Activated T-helper 17 cell treated with anti-CD3 and anti-CD28 coated beads, Interleukin-2, amount 50 U/mL, for 72 hours (primary cell): ENCODE measurements at places on chromosomes 2 and 18. TPM values are rescaled to one million over a fixed set of nuclear protein-coding genes. Genes with fewer than 3 reads are reported as not detected.

Gene CTAGE1
- not detected for total RNA-seq

GRCh38 chr2:28688818-28689217, 62.8 kb upstream of the PPP1CB start:
- no peak for ATAC-seq

DNA sequence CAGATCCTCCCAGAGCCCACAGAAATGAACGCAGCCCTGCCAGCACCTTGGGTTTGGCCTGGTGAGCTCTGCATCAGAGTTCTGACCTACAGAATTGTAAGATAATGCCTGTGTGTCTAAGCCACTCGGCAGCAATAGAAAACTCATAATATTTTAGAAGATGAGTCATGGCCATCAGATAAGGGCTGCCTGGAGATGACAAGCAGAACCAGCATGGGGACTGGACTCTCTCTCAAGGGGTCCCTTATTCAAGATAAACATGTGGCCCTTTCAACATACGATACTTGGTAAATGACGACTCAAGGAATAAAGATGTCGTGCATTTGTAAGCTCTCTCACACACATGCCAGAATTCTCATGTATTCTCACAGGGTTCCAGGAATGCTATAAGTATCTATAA, 8.5 kb upstream of the AGAP1 start:
- no peak for ATAC-seq

DNA sequence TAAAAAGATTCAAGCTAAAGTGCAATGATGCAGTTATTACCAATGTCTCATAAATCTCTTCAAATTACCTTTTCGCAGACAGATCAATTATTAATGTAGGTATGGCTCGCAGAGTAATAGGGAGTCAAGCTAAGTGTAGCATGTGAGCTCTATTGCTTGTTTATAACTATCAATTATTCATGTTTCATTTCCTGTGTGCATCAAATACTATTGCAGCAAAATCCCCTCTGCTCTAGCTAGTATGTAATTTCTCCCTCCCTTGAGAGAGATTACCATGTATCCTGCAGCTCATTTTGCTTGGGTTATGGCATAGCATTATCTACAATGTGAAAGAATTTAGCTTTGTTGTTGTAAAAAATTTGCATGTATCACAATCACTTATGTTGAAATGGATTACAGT, 65.6 kb upstream of the SCN1A start:
- ATAC-seq = no peak

- peak; percentile 69 for ATAC-seq
These were observed 69.8 kb upstream of the TANK start for GRCh38 chr2:161090411-161090810.

GRCh38 chr18:29160170-29160569, 983.2 kb upstream of the CDH2 start:
- no peak for ATAC-seq

DNA sequence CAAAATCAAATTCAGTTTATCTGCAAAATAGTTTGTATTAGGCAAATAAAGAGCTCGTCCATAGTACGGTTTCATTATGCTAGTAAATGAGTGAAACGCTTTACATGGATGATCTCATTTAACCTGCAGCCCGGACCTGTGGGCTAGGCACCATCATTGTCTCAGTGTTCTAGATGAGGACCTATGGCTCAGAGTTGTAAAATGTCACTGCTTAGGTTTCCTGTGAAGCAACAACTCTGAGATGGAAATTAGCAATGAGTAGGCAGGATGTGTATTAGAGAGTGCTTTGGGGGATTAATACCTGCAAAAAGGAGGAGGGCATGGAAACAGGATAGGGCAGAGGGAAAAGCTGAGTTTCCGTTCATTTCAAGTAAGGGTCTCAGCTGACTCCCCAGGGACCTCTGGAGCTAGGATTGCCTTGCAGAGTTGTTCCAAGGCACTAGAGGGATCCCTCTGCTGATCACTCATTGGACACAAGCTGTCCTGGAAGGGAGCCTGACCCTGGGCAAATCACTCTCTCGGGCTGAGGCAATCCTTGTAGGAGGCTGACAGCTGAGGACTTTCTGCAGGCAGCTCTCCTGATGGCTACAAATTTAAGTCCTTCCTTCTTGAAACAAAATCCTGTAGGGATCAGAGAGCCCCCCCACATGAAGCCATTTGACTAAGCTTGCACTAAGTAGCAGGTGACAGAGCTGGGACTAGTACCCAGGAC, 58.8 kb upstream of the SIX2 start:
- ATAC-seq = no peak

Gene DYNAP
- total RNA-seq = not detected

GRCh38 chr2:95300450-95300849, 3.3 kb downstream of the KCNIP3 start:
- ATAC-seq = no peak

Gene OXER1
- total RNA-seq = 0.13 TPM

DNA sequence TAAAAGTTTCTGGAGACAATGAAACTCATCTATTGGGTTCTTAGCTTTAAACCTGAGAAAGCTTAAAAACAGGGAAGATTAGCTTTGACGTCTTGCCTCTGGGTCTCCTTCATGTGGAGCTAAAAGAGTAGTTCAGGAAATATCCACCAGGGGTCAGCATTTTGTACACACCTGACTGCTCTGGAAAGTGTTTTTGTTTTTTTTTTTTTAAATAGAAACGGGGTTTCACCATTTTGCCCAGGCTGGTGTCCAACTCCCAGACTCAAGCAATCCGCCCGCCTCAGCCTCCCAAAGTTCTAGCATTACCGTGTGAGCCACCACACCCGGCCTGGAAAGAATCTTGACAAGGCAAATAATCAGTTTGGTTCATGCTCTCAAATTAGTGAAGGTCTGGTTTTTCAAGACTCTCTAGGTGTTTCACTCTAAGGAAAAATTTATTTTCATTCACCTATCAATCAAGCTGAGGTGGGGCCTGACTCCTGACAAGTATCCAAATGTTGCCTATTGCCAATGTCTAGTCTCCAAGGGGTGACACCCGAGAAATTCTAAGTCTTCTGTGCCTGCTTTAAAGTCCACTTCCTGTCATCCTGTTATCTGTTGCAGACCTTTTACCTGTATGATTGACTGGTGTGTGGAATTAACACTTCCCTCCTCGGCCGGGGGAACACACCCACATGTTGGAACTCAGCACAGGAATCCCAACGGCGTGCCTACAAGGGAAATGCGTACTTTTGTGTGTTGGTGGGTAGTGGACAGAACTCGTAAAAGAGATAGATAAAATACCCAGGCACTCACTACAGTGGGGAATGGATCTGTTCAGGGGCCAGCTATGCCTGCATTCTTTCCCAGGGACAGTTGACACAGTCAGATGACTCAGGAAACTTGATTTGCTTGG, 11.3 kb downstream of the IL1RN start:
- ATAC-seq = peak; percentile 84

GRCh38 chr18:51643483-51643882, 446.0 kb upstream of the MEX3C start:
- ATAC-seq = no peak

GRCh38 chr2:36356298-36356989, 866 bp downstream of the CRIM1 start:
- peak; percentile 38 for ATAC-seq

Gene TMEM198
- total RNA-seq = 5.1 TPM

Gene FAM237A
- not detected for total RNA-seq

Gene TRIM43
- total RNA-seq = 0.17 TPM

- ATAC-seq = no peak
These were observed 62.6 kb downstream of the COL5A2 start for GRCh38 chr2:189116979-189117378.

Gene COL4A4
- 0.26 TPM for total RNA-seq

Gene RPIA
- 58.8 TPM for total RNA-seq

GRCh38 chr2:131103165-131103564, 2.0 kb upstream of the PLEKHB2 start:
- ATAC-seq = no peak

- ATAC-seq = no peak
These were observed 26.0 kb downstream of the EIF2AK3 start for GRCh38 chr2:88601286-88601685.

DNA sequence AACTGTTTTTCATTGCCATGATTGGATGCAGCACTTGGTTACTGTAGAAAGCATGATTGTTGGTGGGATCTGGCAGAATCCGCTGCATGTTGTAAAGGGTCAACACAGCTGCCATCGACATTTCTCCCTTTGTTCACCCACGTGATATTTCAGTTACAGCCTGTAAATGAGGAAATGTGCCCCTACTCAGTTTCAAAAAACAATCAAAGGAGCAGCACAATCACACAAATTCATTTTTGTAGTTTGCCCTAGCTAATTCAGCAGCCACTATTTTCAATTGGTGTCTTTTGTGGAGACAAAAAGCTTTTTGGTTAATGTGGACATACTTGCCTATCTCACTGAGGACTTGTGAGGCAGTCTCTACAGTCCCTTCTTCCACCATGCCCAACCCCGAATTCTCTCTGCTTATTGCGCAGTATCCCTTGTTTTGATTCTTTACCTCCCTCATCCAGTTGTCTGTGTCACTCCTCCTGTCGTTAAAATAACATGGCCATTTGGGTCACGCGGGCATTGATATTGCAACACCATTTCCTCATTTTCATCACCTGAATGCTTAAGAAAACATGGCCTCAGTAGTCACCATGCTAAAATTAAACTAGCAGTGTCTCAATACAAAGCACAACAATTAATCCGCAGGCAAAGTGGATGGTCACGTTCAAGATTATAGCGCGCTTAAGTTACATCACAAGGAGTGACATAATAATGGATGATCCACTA, 6.4 kb upstream of the PROC start:
- ATAC-seq = no peak

Gene GAREM1
- not detected for total RNA-seq

GRCh38 chr18:45439851-45440645, 175.2 kb upstream of the SLC14A2 start:
- ATAC-seq = no peak

Gene SCYGR4
- total RNA-seq = not detected

Gene SKOR2
- not detected for total RNA-seq

Gene TMEM169
- total RNA-seq = 1.5 TPM
